Suppressor macrophage treated with lipopolysaccharide for 1 hour (primary cell): ENCODE measurements at places on chromosomes 1 and 21.

- DNase-seq = peak; percentile 89
Measured at GRCh38 chr1:33349778-33350610, 29.1 kb upstream of the A3GALT2 start.

DNA sequence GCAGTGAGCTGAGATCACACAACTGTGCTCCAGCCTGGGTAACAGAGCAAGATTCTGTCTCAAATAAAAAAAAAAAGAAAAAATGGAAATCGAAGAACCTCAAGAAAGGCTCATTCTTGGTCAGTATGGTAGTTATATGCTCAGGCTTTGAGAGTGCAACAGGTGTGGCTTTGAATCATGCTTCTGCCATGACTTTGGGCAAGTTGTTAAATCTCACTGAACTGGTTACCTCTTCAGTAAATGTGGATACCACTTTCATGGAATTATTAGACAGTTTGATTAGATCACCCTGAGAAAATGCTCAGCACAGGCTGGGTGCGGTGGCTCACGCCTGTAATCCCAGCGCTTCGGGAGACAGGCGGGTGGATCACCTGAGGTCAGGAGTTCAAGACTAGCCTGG lies 12.8 kb downstream of the TRNAU1AP start:
- DNase-seq = no peak

- DNase-seq = no peak
Measured at GRCh38 chr21:34988625-34989024, 60.5 kb downstream of the RUNX1 start.

DNA sequence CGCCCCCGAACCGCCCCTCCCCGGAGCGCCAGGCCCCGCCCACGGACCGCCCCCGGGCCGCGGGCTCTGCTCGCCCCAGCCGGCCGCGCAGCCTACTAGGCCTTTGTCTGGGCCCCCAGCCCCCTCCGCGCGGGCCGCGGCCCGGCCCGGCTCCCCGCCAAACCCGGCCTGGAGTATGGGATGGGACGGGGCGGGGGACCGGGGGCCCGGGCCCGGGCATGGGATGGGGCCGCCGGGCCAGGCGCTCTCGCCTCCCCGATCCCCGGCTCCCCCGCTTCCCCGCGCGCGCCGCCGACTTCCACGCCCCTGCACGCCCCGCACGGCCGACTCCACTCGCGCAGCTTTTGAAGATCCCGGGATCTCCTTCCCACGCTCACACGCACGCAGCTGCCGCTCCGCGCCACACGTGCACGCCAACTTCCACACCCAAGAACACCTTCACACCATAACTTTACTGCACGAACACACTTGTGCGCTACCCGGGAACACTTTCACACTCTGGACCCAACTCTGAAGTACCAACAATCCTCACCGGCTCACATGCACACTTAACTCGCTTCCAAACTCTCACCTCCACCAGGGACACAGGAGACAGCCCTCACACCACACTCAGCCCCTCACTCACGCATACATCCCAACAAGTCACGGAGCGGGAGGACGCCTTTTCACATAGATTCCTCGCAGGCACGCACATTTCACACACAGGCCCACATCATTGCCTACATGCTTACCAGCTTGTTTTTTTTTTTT lies 437 bp upstream of the HSPG2 start:
- DNase-seq = peak; percentile 80
